Posterior cingulate gyrus (tissue), 11 donors: ENCODE measurements at places on chromosomes 11 and 22.
A peak's percentile ranks its signal among the peaks of the same experiment; 100 is the strongest.

DNA sequence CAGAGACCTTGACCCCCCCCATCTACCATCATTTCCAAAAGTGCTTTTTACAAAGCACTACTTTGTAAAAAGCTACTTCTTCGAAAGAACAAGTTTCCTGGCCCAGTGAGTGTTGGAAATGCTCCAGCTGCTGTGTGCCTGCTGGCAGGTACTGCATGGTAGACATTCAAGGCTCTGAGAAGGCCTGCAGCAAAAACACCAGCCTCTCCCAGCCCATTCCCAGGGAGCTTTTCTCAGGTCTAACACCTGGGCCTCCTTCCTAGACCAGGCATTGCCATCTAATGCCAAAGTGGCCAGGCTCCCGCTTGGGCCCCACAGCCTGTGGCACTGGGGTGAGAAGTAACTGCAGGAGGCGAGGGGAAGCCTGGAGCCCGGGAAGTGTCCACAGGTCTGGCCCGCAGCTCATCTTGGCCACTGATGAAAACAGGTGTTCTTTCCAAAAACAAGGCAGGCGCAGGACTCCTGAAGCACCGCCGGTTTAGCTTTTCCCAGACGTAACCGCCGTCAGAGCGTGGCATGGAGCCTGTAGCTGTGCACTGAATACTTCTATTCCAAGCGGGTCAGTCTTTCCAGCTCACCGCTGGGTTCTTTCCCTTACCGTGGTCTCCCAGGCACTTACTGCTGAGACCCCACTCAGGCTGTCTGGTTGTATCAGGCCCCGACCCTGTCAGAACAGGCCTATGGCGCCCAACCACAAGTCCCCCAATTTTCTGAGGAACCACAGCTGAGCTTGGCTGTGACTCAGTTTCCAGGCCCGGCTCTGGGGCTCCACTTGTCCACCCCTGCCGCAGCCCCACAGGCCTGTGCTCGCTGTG lies 1.2 kb upstream of the TCIRG1 start:
- DNase-seq: no peak

- DNase-seq: no peak
Observed at GRCh38 chr11:12001186-12001585, 7.2 kb downstream of the DKK3 start.

- DNase-seq: peak; percentile 38
Observed at GRCh38 chr11:107840129-107840484, 18.5 kb downstream of the SLC35F2 start.

DNA sequence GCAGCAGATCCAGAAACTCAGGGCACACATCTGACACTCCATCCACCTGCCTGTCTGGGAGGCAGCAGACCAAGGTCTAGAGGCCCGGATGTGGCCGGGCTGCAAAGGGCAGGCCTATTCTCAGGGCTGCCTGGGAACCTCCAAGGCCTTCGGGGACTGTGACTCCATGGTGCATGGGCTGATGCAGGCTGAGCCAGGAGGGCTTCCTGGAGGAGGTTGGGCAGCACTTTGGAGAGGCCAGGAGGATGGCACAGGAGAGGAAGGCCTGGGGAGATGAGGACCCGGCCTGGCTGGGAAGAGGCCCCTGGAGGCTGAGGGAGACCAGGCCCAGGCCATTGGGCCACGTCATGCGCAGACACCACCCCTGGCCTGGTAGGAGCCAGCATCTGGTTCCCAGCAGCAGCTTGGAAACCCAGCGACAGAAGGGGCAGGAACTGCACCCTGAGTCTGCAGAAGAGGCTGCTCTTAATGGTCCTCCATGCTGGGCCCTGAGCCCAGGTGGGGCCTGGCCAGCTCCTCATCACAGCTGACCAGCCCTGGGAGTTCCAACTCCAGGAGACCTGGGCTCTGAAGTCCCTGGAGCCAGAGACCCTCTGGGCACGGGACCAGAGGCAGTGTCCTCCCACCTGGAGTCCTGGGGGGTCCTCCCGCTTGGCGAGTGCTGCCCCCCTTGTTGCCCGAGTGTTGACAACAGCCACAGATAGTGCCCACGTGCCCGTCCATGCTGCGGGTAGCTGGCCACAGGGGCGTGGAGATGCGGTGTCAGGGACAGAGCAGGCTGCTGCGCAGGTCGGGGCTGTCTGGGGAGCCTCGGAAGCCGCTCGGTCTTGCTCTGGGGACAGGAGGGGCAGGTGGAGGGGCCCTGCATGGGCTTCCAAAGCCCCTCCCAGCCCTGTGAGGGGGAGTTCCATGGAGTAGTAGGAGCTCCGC lies 5.5 kb downstream of the PHLDA2 start:
- no peak for DNase-seq

GRCh38 chr22:27149921-27150543 lies 492.6 kb downstream of the MIAT start:
- DNase-seq: no peak
